ENCODE measurements at places on chromosomes 12 and 14.

DNA sequence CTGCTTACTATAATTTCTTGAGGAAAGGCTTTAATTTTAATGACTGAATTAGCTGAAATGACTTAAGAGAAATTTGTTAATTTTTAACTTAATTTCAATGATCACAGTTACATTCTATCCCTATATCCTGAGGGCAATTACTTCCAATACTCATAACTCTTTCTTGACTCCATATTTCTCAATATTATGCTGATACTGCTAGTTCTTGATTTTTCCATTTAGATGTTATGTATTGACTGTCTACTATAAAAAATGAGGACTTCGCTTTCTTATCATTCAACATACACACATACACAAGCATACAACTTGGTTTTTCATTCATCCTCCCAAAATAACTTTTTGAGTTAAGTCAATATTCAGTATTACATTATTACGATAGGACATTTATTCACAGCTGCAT, 176.2 kb downstream of the PHLDA1 start:
- DNase-seq: no peak

DNA sequence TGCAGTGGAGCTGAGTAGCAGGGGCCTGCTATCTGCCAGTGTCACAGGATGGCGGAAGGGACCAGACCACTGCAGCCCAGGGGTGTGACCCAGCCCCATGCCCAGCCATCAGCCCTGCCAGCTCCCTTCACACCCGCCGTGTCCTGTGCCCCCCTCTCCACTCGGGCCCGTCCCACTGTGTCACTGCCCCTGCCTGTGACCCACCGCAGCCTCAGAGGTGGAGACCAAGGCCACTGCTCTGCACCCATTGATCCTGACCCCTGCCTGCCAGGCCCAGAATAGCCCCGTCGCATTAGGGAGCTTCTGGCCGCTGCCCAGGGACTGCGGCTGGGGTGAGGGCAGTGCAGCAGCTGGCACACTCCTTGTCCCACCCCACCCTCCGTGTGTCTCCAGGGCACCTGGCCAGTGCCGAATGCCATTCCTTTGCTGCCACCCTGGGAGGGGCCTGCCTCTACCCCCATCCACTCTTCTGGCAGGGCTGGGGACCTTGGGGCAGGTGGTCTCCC, 2.1 kb upstream of the CRIP2 start:
- no peak for DNase-seq

DNA sequence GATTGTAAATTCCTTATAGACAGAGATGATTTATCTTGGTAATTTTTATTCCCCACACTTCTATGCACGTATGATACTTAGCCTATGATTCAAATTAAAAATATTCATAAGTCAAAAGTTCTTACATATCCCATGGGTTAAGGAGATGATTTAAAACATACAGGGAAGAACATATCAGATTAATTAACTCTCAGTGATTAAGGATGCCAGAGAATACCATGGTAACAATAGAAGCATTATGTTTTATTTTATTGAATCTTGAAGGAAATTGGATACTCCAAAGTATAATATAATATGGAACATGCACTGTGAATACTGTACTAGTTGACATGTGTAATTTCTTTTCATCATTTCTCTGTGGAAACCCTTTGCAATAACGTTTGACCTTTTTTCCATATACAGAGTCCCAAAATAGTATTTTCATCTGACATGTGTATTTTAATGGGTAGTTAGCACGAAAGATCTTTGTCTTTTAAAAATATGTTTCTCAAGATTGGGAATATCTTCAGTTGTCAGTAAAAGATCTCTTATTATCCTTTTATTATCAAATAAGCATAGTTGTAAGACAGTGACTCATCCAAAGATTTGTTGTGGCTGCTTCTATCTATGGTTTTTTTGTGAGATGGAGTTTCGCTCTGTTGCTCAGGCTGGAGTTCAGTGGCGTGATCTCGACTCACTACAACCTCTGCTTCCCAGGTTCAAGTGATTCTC, 166.7 kb downstream of the RAD51B start:
- no peak for DNase-seq

DNA sequence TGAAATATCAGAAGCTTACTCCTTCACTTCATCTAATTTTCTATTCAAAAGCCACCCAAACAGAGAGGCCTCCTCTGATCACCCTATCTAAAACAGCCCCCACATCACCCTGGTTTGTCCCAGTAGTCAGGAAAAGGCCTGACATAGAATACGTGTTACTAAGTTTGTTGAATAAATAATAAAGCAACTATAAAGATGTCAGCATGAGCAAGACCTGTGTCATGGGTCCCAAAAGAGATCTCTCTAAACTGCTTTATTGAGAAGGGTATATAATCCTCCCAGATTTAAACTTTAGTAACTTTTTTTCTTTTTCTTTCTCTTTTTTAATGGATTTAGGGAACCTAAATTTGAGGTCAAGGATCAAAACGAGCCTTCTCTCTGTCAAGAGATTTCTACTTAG, 27.4 kb upstream of the C12orf50 start:
- DNase-seq: no peak

GRCh38 chr12:112236386-112236785, 111.0 kb downstream of the TRAFD1 start:
- DNase-seq: no peak

- no peak for DNase-seq
These were observed 26.1 kb downstream of the CEP170B start for GRCh38 chr14:104891121-104891551.

DNA sequence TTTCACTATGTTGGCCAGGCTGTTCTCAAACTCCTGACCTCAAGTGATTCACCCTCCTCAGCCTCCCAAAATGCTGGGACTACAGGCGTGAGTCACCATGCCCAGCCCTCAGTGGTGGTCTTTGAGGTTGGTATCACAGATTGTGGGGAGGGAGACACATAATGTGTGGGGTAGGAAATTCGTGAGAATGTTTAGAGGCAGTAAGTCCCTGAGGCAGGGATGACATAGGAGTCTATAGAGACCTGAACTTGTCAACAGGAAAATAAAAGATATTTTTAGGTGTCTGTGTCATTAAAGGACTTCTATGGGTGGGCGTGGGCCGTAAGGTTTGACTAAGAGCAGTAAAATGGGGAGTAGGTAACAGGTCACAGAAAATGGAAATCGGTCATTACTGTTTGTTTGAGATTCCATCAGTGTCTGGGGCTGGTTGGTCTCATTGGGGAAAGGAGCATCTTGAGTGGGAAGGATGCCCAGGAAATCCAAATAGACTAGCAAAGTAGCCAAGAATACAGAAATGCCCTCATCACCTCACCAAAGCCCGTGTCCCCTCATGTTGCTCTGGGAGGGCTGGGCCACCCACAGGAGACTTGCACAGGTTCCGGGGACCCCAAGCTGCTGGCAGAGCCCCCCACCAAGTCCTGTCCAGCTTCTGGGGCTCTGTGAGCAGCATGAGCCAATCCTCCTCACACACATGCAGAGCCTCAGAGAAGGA, 63.6 kb upstream of the BCL2L14 start:
- DNase-seq: no peak

- no peak for DNase-seq
These were observed 117.5 kb downstream of the DYRK2 start for GRCh38 chr12:67765776-67766766.

DNA sequence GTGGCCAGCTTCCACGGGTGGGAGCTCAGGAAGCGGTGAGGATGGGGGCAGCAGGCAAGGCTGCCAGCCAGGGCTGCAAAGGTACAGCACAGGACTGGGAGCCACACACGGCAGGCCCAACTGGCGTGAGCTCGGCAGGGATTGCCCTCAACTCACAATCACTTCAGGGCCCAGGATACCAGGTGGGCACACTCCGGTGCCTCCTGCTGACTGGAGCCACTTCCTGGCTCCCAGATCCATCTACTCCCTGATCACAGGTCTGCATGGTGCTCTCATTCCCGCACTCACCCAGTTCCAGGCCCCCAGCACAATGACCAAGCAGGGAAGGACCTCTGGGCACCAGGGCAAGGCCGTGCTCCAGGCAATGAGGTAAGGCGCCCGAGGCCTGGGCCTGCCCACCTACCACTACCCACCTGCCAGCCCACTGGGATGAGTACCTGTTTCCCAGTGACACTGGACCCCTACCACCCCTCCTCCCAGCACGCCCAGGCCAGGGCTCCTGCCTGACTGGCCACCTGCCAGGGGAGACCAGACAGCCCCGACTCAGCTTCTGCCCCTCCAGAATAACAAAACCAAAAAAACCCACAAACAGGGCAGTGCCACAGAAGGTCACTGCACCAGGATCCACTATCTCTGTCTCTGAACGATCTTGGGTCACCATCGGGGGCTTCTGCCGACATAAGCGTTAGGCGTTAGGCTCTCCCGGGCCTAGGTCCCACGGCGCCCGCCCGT, 1.8 kb downstream of the JAG2 start:
- no peak for DNase-seq

GRCh38 chr14:60760209-60760608, 25.6 kb downstream of the MNAT1 start:
- DNase-seq: no peak

- DNase-seq: no peak
These were observed 3.8 kb downstream of the POMT2 start for GRCh38 chr14:77316872-77317301.

DNA sequence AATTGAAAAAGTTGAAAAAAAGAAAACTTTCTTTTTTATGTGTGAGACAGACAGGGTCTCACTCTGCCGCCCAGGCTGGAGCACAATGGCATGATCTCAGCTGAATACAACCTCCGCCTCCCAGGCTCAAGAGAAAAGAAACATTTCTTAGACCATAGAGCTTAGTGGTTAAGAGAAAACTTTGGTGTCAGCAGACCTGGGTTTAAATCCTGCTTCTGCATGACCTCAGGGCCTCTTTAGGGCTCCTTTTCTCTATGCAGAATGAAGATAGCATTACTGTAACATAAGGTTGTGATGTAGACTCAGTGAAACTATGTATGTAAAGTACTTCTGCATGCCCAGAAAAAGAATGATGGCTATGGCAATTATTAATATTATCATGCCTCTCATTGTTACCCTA, 104.7 kb upstream of the NUDT4 start:
- no peak for DNase-seq

GRCh38 chr12:102326982-102327381, 129.3 kb upstream of the PMCH start:
- no peak for DNase-seq

GRCh38 chr12:88420457-88420856, 159.8 kb downstream of the KITLG start:
- DNase-seq: no peak

GRCh38 chr14:82987502-82988124, 1454.0 kb upstream of the SEL1L start:
- DNase-seq: no peak

DNA sequence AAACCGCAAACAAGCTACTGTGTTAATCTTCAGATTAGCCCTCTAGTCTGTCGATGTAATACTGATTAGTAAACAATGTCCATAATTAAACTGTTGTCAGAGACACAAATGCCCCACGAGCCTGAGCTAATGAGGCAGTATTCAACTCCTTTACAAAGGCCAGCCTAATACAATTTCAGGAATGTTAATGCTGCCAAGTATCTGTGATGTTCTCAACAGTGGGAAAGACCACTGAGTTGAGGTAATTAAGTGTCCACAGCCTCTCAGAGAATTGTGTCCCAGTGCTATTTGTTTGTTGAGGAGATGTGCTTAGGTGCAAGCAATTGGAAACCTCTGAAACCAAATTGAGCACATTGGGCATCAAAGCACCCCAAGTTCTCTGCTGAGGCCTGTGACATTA, 139.4 kb upstream of the CDKN3 start:
- DNase-seq: no peak

DNA sequence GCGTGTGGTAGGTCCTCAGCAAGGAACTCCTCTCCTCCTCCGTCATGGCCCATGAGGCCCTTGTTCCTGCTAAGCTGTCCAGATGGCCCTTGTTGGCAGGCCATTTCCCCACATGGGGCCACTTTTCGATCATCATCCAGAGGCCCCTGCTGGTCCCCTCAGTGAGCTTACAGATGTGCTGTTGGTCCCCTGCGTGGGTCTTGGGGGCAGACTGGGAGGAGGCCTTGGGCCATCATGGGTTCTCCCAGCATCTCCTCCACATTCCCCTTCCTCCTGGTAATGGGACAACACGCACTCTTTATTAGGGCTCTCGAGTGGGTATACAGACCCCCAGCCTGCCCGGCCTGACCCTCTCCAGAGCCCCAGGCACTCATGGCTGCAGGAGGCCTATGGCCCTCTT, 114.7 kb downstream of the BEGAIN start:
- DNase-seq: no peak

- DNase-seq: no peak
These were observed 31.3 kb upstream of the KCNMB4 start for GRCh38 chr12:70334742-70335141.

DNA sequence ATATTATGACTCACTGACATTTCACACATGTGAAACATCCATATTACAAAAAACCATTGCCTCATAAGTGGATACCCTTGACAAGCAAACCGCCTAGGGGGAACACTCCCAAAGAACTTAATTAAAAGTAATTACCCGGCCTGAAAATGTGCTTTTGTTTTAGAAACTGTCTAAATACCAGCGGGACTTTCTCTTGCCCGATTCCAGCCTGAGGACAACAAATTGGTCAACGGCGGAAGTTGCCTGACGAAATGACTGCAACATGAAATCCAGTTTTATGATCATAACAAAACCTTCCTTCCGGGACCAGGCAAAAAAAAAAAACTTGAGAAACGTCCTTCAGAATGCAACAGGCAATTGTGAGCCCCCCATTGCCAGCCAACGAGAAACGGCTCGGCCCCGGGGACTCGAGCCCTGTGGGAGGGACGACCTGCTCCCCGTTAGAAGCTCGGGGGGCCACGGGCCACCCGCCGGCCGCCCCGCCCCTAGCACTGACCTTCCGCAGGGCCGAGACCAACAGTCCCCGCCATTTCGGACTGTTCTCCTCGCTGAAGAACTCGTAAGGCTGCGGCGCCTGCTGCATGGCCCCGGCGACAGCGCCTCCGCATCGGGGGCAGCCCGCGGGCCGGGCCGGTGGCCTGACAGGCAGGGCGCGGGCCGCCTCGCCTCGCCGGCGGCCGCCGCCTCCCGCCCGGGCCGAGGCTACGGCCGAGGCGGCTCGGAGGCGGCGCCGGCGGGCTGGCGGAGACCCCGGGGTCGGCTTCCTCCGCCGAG, 490 bp downstream of the SOS2 start:
- no peak for DNase-seq

GRCh38 chr12:106712768-106713167, 61.7 kb upstream of the RIC8B start:
- DNase-seq: no peak

- no peak for DNase-seq
These were observed 92.8 kb downstream of the LRFN5 start for GRCh38 chr14:41699486-41699885.

DNA sequence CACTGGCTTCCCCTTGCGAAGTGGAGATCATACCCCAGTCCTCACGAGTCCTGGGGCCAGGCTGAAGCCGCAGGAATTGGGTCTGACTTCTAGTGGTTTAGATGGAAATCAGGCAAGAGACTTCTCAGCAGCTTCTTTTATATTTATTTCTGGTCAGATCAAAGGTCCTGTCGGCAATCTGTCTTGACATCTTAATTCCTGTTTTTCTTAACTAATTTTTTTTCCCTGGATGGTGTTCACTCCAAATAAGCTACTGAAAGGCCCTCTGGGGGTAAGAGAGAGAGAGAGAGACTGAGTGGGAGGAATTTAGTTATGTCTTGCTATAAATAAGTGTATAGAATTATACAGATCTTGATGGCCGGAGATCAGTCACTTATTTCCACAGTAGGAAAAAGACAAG, 698.7 kb upstream of the TBX3 start:
- DNase-seq: no peak
